ENCODE measurements at places on chromosomes 6 and 20.

DNA sequence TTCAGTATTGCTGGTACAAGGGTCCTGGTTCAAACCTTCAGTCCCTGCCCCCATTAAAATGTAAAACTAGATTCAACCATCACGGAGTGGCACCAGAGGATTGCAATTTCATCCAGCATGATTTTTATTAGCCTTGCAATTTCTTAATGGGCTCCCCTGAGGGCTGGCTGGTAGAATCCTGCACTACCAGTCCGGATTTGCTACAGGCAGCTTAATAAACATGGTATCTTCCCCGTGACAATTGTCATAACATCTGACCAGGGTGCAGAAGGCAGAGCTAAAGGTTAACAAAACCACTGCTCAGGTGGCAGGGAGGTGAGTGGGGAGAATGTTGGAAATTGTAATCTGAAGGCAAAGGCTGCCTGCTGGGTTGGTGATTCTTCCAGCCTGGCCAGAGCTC lies 94.5 kb downstream of the PKHD1 start:
- no peak for DNase-seq

- no peak for DNase-seq
Observed at GRCh38 chr6:13992417-13993055, 67.8 kb downstream of the RNF182 start.

DNA sequence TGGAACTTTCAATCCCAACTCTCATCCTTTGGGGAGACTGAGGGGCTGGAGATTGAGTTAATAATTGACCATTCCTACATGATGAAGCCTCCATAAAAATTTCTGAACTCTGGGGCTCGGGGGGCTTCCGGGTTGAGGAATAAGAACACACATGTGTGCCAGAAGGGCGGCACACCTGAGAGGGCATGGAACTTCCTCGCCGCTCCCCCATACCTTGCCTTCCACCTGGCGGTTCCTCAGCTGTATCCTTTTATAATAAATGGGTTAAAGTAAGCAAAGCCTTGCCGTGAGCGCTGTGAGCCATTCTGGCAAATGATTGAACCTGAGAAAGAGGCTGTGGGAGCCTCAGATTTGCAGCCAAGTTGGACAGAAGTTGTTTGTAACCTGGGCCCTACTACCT lies 164.8 kb downstream of the LY86 start:
- DNase-seq, result no peak

DNA sequence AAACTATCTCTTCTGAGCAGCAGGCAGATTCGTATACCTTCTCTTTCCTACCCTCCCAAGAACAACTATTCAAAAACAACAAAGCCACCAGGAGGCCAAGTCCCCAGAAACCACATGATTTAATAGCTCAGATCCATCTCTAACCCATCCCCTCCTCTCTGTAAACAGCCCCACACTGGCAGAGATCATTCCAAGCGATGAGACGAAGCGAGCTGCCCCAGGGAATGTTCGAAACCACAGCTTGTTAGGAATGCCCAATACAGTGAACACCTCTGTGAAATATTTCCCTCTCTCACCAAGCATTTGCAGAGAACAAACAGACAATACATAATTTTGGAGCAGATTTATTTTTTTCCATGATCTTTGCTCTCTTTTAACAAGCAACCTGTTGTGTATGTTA lies 231.8 kb downstream of the SOD2 start:
- DNase-seq, result no peak

DNA sequence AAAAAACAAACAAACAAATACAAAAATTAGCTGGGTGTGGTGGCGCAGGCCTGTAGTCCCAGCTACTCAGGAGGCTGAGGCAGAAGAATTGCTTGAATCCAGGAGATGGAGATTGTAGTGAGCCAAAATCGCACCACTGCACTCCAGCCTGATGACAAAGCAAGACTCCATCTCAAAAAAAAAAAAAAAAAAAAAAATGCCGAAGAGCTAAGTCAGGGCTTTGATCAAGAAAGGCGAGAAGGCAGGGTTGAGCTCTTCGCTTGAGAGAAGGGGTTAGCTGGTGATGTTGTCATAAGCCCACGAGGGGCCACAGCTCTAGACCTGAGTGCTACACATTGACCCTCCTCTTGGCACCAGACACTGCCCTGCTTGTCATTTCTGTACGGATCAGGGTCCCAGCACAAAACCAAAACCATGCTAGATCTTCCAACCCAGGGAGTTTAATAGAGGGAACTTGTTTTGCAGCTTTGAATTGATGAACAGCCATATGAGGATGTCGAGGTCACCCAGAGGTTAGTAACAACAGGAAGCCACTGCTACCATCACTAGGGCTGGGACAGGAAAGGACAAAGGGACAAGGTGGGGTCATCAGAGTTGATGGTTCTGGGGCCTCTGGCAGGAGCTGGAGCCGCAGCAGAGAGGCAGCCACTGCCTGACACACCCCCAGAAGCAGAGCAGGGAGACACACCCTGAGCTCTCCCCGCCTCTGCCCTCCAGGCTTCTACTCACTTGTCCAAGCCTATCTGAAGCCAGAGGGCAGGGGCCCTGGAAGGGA lies 122.7 kb downstream of the SNX5 start:
- DNase-seq, result no peak

DNA sequence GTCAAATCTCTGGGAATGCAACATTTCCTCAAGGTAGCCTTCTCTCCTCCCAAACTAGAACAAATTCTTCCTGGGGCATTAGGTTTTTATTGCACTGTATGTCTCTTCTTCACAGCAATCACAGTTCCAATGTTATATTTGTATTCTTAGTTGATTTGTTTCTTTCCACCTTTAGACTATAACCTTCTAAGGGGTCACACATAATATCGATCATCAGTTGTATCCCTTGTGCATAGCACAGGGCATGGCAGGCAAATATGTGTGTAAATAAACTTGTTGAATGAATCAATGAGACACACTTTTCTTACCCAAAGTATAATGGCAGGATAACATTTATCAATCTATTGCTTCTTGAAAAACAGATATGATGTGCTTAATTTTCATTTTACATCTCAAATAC lies 81.0 kb downstream of the ATG5 start:
- no peak for DNase-seq
